Aorta (tissue), 5 donors: ENCODE measurements at places on chromosomes 6 and 20.

- DNase-seq, result no peak
Measured at GRCh38 chr6:111711476-111711875, 105.8 kb upstream of the TRAF3IP2 start.

DNA sequence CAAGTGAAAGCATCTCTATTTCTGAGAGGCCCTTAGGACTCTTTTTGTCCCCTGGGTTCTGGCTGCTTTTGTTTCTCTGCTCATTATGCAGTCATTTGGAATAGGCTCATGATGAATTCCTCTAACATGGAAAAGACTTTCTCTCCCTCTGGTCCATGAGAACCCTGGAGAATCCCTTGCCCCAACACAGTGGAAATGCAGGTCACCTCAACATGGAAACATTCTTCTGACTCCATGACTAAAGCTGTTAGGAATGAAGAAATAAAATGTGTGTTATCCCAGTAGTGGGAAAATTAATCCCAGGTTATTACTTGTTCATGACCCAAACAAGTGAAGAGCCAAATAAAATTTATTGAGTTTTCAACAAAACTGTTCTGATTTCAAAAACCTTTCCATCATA is 458.6 kb downstream of the EPM2A start:
- DNase-seq, result no peak

- no peak for DNase-seq
Measured at GRCh38 chr6:149951096-149951495, 9.3 kb downstream of the ULBP2 start.

DNA sequence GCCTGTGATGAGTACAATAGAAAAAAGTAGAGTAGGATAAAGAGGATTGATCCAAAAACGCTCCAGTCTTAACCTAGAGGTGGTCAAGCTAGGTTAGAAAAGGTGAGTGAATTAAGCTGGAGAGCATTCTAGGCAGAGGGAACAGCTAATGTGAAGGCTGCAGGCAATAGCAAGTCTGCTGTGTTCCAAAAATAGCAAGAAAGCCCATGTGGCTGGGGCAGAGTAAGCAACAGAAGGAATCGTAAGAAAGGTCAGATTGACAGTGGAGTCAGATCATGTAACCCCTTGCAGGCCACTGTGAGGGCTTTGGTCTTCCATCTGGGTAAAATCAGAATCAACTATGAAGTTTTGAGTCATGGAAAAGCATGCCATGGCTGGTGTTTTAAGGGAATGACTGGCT is 155.0 kb downstream of the OPN5 start:
- DNase-seq, result no peak

DNA sequence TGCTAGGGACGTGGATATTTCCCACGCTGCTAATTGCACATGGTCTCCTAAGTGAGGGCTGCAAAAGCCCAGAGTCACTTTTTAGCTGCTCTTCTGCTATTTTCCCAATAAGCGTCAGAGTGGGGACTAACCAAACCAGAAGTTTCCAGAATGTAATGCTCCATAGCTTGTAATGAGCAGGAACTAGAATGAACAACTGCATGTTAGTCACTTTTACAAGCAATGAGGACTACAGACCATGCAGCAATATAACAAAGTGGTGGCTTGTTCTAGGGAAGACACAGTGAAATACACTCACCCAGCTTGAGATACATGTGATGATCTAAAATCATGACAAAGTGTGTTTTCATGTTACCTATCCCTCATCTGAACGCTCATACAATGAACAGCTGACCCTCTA is 314.1 kb upstream of the SGK1 start:
- DNase-seq, result no peak

DNA sequence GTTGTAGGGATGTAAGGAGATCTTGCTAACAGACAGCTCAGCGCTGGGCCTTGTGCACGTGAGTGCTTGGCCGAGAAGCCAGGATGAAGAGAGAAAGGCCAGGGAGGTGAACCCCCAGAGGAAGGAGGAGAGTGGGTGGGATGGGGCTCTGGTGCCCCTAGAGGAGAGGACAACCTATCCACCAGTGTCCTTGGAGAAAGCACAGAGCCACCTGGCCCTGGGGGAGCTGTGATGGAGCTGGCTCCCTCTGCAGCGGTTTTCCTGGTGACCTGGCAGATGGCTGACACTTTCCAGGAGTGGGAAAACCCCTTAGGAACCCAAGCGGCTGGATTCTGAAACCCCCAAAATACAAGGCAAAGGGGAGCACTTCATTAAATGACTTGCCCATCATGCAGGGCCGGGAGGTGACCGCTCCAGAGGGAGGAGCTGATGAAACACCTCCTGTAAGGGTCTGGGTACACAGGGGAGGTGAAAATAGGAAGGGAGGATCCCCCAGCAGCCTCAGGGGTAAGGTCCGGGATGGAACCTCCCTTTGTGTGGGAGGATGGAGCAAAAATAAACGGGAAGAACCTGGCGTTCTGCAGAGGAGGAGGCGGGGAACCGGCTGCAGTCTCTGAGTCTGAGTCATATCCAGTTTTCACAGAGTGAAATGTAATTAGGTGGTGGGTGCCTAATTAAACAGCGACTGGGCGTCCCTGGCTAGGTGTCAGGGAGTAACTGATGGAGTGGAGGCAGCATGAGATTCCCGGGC is 80.4 kb downstream of the SULF2 start:
- DNase-seq, result no peak

DNA sequence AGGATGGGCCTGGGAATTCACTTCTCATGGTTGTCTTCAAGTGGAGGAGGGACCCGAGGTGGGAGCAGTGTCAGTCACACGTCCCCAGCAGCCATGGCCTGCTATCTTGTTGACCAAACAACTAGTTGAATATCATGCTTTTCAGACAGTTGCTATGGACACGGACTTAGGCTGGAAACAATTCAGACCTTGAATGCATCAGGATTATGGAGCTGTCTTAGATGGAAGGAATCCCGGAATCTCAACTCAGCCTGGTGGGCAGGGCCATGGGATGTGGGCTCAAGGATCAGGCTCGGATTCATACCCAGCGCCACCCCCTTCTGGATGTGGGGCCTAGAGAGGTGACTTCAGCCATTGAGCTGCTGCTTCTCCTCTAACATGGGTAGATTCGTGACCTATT is 112.6 kb downstream of the DLGAP4 start:
- no peak for DNase-seq

DNA sequence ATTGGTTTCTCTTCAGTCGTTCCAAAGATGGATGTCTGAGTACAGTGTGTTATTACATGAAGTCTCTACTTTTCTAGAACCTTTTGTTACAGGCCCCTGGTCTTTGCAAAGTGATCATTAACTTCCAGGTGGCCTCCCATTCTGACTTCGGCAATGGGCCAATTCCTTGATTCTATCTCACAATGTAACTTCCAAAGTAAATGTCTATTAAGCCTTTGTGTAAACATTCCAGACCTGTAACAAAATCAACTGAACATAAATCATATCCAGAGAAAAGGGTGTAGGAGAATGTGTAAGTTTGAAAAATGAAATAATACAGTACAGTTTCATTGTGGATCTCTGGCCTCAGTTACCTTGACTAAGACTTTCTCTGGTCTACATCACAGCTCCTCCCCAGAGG is 187.8 kb upstream of the JAG1 start:
- DNase-seq, result no peak

DNA sequence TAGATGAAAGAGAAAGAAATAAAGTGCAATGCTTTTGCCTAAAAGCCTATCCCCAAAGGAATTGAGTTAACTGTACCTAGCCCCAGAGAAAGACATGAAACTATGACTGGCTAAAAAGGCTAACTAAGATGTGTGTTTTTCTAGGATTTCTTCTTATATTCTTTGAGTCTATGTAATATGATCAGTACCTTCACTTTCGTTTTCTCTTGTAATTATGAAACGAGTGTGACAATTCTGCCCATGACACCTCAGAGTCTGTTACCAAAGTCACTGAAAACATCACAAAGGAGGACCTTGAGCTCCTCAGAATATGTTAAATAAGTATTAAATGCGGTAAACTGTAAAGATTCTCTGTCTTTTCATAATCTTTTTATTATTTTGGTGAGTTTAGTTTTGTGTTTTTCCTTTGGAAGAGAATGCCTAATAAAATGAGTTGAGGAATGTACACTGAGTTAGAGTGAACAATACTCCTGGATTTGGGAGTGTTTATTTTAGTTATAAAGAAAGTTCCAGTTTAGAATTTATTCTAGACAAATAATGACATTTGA is 141.3 kb downstream of the FUT9 start:
- DNase-seq, result no peak

DNA sequence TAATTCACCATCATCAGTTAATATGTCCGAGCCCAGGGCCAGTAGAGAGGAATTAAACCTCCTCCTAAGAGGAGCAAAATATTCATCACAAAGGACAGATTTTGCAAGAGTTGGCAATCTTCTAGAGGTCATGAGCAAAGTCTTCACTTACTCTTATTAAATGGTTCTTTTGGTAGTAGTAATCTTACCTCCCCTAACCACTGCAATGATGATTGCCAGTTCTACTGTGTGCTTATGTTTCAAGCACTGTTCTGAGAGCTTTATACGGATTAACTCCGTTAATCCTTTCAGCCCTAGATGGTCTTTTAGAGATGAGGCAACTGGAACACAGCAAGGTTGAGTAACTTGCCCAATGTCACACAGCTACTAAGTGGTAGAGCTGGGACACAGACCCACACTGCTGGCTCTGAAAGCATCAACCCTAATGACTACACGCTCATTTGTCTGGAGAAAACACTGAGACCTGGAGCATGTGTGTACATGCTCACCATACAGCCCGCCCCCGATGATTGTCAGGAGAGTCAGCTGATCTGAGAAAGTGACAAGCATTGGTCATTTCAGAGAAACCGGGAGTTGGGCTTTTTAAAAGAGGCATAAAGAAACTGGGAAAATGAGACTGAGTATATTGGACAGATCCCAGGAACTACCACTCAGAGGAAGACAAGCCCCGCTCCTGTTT is 276.0 kb downstream of the NRN1 start:
- no peak for DNase-seq

GRCh38 chr20:913306-913849 is 2.8 kb downstream of the ANGPT4 start:
- no peak for DNase-seq

DNA sequence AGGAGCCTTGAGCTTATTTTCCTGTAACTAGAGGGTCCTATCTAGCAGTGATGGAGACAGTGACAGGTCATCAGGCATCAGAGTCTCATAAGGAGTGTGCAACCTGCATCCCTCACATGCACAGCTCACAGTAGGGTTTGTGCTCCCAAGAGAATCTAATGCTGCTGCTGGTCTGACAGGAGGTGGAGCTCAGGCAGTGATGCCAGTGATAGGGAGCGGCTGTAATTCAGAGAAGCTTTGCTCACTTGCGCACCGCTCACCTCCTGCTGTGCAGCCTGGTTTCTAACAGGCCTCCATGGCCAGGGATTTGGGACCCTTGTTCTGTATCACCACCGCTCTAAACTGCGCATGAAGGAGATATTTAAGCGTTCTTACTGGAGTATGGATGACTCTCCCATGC is 5.3 kb downstream of the KIF25 start:
- DNase-seq, result peak; percentile 31

DNA sequence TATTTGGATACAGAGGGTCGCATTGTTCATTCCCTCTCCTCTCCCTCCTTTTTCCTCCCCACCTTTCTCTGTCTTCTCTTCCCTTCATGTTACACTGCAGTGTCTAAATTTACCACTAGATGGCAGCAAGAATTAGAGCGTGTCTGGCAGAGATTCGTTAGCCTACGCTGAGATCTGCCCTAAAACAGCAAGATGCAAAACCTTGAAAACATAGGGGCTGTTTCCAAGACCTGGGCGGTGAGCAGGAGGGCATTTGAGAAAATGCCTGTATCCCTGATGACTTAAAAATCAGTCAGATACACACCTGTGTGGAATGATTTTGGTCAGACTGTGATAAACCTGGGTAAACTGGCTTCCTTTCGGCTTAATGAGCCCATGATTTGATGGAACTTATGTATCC is 101.5 kb upstream of the ISM1 start:
- no peak for DNase-seq

- no peak for DNase-seq
Measured at GRCh38 chr20:45181639-45182038, 6.9 kb downstream of the PI3 start.

DNA sequence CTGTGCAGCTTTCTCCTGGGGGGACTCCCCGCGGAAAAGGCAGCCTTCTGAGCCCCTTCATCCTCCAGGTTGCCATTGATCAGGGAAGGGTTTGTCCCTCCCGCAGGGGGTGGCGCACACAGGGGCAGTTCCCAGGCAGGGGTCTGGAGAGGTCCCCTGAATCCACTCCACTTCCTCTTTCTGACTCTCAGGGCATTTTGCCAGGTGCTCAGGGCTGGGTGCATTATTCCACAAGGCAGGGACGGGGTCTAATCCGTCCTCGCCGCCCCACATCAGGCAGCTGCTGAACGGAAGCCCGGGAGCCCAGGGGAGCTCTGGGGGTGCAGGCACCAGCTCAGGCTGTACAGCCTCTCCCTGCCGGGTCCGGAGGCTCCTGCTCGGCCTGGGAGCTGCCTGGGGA is 180.9 kb downstream of the TTLL2 start:
- DNase-seq, result no peak

DNA sequence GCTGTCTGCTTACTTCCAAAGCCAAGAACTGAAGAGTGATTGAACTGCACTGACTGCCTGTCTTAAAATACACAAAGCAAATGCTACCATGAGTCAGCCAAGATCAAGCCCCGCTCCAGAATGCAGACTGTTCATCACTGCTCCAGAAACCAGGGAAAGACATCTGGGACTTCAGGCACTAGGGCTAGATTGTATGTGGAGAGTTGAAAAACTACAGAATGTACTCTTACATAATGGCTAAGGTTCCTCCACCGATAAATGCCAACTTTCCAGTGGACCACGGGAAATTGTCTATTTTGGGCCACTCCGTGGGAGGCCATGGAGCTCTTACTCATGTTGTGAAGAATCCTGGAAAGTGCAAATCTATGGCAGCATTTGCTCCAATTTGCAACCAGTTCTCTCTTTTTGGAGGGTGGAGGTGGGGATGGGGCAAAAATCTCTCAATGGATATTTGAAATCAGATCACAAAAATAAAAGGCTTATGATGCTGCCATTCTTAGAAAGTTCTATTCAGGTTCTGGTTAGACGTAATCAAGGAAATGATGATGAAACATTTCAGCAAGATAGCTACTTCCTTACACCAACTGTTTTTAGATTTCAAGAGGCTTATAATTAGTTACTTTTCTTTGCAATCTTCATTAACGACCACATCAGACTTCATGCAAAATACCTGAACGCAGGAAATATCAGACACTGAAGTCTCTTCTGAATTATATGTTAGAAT is 11.8 kb upstream of the CAP2 start:
- peak; percentile 51 for DNase-seq

GRCh38 chr6:85690071-85690470 is 47.4 kb upstream of the SYNCRIP start:
- DNase-seq, result no peak

GRCh38 chr6:95658886-95659285 is 81.6 kb downstream of the MANEA start:
- no peak for DNase-seq

GRCh38 chr6:17877895-17878440 is 109.5 kb downstream of the KIF13A start:
- DNase-seq, result no peak

- DNase-seq, result no peak
Measured at GRCh38 chr6:28948782-28949486, 25.1 kb upstream of the TRIM27 start.

DNA sequence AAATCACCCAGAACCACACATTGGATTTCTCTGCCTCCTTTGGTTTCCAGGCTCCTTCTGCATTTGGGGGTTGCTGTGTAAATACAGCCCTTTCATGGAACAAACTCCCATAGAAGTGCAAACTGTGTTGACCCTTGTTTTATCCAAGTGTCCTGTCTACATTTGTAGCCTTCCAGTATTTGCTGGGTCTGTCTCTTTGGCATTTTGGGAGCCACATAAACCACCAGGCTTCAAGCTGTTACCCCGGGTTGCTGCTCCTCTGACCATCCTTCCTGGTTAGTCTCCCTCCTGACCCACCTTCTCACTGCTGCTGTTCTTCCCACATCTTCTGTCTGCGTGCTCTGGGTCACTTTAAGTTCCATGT is 7.6 kb upstream of the MTHFD1L start:
- no peak for DNase-seq
